ENCODE measurements at places on chromosomes 3 and 15. TPM values are rescaled to one million over a fixed set of nuclear protein-coding genes. Genes with fewer than 3 reads are reported as not detected.

SERPINI2 gene
- total RNA-seq, result 0.82 TPM

TERC gene
- total RNA-seq, result 608 TPM

TIMP4 gene
- total RNA-seq, result 2.0 TPM

TIGIT gene
- total RNA-seq, result 1.5 TPM

RBP2 gene
- not detected for total RNA-seq

QTRT2 gene
- total RNA-seq, result 29.0 TPM

HCLS1 gene
- total RNA-seq, result 10.6 TPM

FOXB1 gene
- total RNA-seq, result not detected

LMAN1L gene
- total RNA-seq, result not detected

All from metanephros (tissue), 2 donors.